Fibroblast of skin of left biceps (primary cell): ENCODE measurements at places on chromosomes 7 and 10.

DNA sequence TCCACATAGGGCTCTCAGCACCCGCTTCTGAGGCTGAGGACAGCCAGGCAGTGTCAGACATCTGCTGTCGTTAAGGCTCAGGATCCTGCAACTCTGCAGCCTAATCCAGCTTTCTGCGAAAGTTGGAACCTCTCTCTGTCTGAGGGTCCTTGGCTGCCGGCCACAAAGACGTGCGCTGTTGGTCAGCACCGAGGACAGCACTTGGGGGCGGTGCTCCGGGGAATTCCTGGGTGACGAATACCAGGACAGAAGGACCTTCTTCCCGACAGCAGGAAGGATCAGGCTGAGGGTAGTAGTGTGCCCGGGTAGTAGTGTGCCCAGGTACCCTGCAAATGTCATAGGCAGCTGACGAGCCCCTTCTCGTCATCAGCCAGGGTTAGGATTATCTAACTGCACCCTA is 16.0 kb upstream of the RASGEF1A start:
- DNase-seq: no peak

- no peak for DNase-seq
Measured at GRCh38 chr10:77513781-77514331, 123.8 kb downstream of the KCNMA1 start.

DNA sequence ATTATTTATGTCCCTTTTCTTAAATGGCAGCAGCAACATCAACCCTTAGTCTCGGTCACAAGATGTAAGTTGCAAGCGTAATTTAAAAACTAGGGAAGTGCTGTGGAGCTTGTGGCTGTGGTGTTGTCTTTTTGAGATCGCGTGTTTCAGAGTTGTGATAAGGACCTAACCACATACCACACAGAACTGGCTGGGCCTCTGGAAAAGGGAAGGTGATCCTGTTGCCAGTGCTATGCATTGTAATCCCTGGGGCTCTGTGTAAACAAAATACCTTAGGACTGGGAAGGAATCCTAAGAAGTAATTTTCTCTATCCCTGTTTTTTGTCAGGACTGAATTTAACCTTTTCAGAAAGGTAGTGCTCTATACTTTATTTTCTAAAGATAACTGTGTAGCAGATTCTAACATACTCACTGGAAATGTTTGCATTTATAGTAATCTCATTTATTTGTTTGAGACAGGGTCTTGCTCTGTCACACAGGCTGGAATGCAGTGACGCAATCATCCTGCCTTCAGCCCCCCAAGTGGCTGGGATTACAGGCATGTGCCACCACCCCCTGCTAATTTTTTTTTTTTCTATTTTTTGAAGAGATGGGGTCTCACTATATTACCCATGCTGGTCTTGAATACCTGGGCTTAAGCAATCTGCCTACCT is 60.4 kb downstream of the INPP5F start:
- DNase-seq: no peak

GRCh38 chr7:110373416-110373815 is 717.5 kb upstream of the LRRN3 start:
- DNase-seq: no peak

DNA sequence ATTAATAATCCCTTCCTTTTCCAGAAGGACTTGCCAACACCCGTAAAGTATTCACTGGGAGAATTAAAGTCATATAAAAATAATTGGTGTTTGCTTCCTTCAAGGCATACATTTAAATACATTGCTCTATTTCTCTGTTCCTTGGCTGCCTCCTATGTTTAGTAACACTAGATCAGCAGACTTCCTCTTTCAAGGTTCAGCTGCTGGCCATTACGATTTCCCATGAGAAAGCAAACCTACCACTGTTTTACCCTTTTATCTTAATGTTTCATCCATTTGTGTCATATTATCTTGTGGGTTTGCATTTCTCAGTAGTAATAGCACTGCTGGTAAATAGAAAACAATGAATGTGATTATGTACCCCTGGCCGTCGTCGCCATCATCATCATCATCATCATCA is 313.8 kb upstream of the BMPER start:
- no peak for DNase-seq
